ENCODE measurements at places on chromosomes 7 and 10.

- DNase-seq, result no peak
Observed at GRCh38 chr10:48604991-48605508, at the start of gene ARHGAP22. TSS of gene ARHGAP22 (minus strand) at chr10:48605073. CDS start at chr10:48604796, 277 bp downstream.

DNA sequence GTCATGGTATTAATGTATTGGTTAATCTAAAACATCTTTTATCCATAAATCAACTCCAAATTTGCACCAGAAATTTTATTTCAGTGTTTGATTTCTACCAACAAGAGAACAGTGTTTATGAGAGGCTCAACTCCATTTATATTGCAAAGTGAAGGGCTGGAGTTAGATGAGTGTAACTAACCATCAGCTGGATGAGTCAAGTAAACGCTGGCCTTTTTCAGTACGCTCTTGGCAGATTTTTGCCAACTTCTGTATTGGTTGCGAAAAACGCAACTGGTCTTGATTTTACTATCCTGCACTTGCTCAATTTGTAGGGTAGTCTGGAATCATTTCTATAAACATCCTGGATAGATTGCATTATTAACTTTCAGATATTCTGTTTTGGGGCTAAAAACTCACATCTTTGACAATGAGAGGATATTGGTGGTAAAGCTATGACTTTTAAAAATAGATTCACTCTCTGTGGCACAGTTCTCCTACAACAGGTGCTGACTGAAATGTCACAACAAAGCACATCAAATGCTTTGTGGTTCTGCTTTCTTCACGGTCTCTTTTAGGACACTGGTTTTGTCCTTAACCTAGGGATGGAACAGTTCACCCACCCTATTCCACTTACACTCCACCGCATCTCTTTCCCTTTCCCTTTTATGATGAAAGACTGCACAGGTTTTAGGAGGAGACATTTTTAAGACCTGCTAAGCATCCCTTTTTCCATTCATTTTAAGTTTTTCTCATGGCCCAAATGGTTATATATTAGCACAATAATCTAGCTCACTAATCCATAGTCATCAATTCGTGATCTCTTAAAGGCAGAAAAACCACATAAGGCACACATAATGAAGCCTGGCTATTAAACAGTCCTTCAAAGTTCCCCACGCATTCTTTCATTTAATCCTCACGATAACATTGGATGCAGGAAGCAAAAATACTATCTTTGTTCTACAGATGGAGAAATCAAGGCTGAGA is 12.8 kb downstream of the CACNA2D1 start:
- no peak for DNase-seq

DNA sequence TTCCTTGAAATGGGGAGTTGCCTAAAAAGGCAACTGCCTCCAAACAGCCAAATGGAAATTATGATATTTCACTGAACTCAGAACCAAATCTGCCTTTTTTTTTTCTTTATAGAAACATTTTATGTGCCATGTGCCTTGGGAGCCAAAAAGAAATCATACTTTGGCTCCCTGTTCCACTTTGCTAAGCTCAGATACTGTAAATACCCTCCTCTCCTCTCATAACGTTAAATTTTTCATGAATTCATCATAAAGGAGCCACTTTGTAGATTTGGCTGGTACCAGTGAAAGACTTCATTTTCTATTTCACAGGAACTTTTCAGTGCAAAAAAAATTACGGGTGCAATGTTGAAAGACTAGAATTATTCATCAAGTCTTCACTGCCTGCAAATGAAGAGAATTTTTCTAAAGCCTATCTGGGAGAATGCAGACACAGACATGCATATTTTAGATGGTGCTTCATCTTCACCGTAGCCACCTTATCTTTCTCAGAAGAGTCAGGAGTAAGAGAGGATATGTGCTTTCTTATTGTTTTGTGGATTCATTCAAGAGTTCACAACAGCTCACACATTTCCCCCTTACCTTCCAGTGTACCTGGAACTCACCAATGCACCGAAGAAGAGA is 742.3 kb upstream of the GALNT17 start:
- DNase-seq, result no peak

DNA sequence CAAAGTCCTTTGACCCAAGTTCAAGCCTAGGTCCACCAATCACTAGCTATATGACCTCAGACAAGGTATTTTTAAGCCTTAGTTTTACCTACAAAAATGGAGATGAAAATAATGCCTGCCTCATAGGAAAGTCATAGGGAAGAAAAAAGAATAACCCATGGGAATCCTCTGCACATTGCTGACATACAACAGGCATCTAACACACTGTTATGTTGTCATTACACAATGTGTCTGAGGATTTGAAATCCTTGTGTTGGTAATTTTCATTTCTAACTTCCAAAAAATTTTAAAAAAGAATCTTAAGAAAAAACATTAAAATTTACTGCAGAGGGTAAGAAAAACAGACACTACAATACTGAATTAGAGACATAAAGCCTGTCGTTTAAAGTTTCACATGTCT is 5.7 kb downstream of the ANK3 start:
- no peak for DNase-seq

DNA sequence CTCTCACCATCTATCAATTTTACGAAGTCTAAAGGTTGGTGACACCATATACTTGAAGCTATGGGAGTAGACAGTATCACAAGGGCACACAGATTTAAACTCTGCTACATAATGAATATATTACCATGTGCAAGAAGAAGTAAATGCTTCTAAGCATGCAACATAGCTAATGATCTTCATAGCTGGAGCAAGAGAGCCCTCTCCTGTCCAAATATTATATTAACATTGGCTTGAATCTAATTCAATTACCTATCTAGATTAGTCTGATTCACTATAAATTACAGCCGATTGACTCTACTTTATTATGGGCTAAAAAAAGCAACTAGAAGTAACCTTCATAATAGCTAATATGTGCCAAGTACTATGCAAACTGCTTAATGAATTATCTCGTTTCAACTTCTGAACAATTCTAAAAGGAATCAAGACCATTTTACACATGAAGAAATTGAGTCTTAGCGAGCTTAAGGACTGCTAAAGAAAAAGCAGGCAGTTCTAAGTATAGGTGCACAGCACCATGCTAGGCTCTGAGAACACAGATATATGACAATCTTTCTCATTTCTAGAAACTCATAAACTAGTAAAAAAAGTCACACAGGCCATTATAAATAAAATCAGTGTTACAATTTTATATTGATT is 21.9 kb downstream of the FRA10AC1 start:
- DNase-seq, result no peak

- DNase-seq, result no peak
Observed at GRCh38 chr7:16034353-16034752, 347.9 kb upstream of the MEOX2 start.

DNA sequence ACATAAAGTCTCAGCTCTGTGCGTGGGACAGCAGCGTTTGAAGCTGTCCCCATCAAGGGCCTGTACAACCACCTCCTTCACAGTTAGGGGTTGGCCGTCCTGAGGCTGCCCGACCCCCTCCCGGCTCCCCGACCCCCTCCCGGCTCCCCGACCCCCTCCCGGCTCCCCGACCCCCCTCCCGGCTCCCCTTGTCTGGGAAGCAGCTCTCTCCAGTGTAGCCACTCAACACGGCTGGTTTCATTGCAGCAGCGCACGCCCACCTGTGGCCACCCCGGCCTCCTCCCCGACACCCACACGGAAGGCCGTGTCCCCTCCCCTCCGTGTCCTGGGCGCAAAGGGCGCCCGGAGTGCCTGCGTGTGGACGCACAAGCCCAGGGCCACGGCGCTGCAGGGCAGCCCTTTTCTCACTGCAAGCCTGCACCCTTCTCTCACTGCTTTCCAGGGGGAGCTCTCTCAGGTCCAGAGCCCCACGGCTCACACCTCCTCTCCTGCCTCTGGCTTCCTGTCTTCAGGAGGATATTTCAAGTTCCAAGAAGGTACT is 20.9 kb upstream of the FAM20C start:
- no peak for DNase-seq

GRCh38 chr7:102046373-102047117 is 229.1 kb downstream of the CUX1 start:
- DNase-seq, result no peak

GRCh38 chr10:98340261-98340939 is 72.4 kb upstream of the LOXL4 start:
- DNase-seq, result no peak

DNA sequence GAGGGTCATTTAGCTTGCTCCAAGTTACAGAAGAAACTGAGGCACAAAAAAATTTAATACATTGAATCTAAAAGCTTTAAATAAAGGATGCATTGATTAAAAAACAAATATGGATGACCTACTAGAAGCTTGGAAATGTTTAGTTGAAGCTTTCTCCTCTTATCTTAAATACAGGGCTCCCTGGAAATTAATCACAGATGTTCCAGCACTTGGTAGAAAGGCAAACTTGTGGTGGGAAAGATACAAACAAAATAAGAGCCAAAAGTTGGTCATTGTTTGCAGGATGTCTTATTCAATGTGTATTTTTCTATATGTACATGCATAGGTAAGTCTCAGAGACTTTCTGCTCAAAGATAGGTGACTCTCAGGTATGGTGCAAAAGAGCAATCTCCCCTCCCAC is 40.7 kb upstream of the LYZL1 start:
- no peak for DNase-seq

DNA sequence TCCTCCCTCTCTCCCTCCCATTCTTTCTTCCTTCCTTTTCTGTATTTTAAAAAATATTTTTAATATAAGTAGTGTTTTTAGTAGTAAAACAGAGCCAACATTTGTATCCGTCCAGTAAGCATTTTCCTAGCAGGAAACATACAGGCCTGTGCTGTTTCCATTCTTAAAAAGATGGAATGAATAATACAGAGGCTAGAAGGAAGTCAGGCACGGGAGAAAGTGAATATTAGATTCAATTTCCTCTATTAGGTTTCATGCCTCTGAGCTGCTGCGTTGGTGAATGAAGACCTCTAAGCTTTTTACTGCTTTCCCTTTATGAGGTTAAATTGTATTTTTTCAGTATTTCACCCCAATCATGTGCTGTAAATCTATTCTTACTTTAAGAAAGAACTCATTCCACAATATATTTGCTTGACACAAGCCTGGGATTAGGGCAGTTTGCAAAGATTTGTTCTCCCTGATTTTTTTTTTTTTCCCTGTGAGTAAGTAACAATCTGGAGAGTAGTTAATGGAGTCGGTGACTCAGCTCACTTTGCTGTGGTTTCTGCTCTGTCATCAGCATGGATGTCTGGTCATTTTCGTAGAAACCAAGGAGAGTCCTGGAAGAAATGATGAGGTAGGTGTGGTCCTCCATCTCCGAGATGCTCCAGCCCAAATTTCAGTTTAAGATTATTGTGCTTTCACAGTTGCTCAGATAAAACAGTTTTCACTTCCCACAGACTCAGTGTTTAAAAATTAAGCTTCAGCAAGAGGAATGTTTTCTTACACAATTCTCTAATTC is 76.1 kb upstream of the PITRM1 start:
- no peak for DNase-seq

DNA sequence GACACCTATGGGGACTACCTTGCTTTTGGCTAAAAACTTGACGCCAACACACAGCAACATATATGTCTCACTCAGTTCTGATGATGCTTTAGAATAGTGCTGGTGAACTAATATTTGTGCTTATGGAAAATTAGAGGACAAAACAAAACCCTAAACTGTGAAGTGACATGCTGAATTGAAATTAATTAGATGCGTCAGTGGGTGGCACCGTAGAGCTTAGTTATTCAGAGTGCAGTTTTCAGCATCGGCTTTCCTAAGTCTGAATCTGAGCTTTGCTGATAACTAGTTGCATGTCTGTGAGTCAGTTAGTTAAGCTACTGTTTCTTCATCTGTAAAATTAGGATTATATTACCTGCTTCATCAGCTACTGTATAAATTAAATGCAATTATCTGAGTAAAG is 245.0 kb upstream of the SORCS1 start:
- no peak for DNase-seq

DNA sequence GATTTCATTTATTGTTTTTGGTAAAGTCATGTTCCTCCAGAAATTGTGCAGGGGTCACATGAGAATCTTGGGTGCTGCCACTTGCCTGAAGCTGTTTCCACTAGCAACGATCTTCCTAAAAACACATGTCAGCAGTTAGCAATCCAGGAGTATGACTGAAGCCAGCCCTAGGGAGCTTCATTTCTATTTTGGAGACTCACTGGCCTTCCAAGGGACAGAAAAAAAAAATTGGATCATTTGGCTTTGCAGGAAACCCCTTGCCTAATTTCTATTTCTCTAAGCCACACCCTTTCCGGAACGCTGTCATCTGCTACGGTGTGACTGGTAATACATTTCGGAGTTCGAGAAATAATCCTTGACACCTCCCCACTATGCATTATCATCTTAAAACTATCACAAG is 204.7 kb downstream of the TAX1BP1 start:
- no peak for DNase-seq

DNA sequence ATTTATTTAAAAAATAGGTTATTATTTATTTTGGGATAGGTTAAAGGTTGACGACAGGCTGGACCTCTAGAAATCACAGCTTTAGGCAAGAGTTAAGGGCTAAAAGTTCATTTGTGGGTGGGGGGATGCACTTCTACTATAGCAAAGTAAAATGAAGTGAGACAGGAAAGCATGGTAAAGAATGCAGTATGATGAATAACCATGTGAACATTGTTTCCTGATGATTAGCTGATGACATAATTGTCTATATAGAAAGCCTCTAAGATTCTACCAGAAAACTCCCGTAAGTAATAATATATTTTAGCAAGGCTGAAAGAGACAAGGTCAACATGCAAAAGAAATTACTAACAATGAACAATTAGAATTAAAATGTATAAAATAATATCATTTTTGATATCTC is 25.7 kb upstream of the PRSS37 start:
- DNase-seq, result no peak

- DNase-seq, result no peak
Observed at GRCh38 chr7:55093674-55094073, 74.9 kb downstream of the EGFR start.

DNA sequence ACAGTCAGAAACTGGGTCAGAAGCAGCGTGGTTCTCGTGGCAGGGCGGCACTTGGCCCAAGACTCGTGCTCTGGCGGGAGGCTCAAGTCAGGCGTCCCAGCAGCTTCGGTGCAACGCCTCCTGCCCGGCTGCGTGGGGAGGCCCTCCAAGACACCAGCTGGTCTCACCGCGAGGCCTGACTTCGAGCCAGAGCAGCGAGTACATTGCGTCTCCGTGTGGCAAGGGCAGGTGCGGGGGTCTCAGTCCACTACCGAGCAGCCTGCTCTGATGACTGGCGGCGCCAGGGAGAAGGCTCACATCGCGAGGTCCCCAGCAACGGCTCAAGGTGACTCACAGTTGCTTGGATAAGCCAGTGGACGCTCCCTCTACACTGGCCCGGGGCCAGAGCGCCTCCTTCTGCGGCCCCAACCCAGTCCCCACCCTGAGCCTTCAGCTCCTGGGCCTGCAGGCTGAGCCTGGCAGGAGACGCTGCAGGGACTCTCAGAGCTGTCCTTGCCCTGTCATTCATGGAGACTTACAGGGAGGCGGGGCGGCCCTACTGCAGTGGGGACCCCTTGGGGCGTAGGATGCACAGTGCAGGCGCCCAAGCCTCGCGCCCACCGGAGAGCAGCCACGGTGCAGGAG is 41.9 kb upstream of the PRKAR1B start:
- no peak for DNase-seq

- no peak for DNase-seq
Observed at GRCh38 chr10:32939296-32940111, 18.5 kb downstream of the ITGB1 start.

GRCh38 chr7:106767498-106768323 is 97.4 kb upstream of the PIK3CG start:
- DNase-seq, result no peak

GRCh38 chr7:130901209-130901783 is 167.3 kb upstream of the KLF14 start:
- no peak for DNase-seq

- DNase-seq, result no peak
Observed at GRCh38 chr7:20275637-20276036, 55.1 kb upstream of the ITGB8 start.

- no peak for DNase-seq
Observed at GRCh38 chr7:120360918-120361317, 87.9 kb downstream of the KCND2 start.

Data from activated T-helper 9 cell treated with anti-CD3 and anti-CD28 coated beads, Interleukin-2, amount 50 U/mL, for 16 hours (primary cell).